ENCODE measurements at places on chromosomes 7 and 10. TPM values are rescaled to one million over a fixed set of nuclear protein-coding genes. Genes with fewer than 3 reads are reported as not detected.

- no peak for DNase-seq
Measured at GRCh38 chr7:91537260-91538152, 273.3 kb downstream of the FZD1 start.

DNA sequence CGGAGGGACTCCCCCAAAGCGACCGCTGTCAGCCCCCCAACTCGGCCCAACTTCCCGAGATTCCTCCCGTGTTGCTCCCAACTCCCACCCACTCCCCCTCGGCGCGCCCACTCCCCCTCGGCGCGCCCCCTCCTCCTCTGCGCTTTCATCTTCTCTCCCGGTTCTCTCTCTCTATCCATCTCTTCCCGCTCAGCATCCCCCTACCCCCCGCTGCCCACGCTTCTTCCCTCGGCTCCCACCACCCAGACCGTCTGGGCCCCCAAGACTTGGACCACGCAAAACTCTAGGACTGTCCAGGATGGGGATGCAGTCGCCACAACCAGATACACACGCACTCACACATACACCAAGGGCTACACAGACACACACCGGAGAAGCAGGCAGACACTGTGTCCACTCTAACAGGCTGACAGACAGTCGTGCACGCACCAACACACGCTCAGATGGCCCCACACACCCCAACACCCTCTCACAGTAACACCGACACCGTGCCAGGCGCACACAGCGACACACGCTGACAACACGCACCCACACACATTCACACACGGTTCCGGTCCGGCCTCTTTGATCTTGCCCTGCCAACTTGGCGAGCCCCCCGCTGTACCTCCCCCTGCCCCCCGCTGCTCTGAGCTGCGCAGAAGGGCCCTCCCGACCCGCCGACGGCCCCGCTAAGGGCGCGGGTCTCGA lies 1.1 kb downstream of the GRID1 start:
- DNase-seq: no peak

- no peak for DNase-seq
Measured at GRCh38 chr10:74502963-74503608, 323.3 kb upstream of the KAT6B start.

GRCh38 chr7:80298201-80298600 lies 163.6 kb downstream of the GNAI1 start:
- DNase-seq: no peak

DNA sequence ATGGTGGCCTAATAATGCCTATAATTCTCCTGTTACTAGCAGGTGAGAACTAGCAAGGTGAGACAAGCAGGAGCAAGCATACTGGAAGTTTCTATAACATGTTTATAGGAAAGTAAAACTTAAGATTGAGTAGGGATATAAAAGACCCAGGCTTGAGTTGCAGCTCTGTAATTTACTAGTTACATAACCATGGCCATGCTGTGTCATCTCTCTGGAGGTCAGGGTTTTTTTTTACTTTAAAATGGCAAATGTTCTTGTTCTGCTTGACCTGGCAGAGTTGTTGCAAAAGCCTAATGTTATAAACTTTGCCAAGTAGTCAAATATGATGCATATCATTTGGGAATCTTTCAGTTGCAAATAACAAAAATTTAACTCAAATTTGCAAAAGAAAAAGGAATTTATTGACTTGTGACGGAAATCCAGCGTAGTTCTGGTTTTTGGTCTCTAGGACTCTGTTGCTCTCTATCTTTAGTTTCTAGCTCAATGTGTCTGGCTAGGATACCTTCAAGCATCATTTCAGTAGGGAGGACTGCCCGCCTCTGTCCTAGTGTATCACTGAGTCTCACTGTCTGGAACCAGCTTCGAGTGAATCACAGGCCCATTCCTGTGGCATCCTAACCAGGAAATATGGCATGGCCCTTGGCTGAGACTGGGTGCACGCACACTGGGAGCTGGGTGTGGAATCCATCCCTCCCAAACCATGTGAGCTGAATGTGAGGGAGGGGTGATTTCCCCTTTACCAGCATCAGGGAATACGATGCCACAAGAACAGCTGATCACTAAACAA lies 67.9 kb downstream of the ADAM22 start:
- no peak for DNase-seq

GRCh38 chr10:132055616-132056015 lies 10.1 kb upstream of the JAKMIP3 start:
- no peak for DNase-seq

The UPP1 gene
- 58.2 TPM for total RNA-seq

The PNLIPRP2 gene
- not detected for total RNA-seq

DNA sequence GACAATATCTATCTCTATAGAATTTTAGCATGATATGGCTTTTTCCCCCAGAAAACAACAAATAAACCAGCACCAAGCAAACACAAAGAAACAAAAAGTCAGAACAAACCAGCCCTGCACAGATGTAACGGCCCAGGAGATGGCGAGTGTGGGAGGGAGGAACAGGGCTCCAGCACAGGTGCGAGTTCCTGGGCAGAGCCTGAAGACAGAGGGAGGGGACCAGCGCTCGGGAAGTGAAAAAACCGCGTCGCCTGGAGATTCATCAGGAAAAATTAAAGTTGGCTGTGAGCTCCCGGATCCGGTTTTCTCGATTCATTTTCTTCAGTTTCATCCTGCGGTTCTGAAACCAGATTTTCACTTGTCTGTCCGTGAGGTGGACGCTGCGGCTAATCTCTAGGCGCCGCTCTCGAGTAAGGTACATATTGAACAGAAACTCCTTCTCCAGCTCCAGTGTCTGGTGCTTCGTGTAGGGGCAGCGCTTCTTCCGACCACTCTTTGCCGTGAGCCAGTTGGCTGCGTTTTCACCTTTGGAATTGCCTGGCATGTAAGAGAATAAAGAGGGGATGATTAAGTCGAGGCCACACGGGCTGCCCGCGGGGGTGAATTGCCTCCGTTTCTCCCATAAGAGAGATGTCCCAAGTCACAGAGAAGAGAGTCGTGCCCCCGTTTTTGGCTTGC lies 2.3 kb downstream of the HOXA10 start:
- peak; percentile 41 for DNase-seq

DNA sequence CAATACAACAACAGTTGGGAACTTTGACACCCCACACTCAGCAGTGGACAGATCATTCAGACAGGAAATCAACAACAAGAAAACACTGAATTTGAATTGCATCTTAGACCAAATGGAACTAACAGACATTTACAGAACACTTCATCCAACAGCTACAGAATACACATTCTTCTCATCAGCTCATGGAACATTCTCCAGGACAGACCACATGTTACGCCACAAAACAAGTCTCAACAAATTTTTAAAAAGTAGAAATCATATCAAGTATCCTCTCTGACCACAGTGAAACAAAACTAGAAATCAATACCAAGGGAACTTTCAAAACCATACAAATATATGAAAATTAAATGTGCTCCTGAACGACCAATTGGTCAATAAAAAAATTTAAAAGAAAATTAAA lies 212.3 kb downstream of the DNAJC1 start:
- DNase-seq: no peak

The SEC61A2 gene
- 8.6 TPM for total RNA-seq

GRCh38 chr10:76921383-76922010 lies 716.1 kb downstream of the KCNMA1 start:
- DNase-seq: no peak

- no peak for DNase-seq
Measured at GRCh38 chr10:45410489-45410806, 36.4 kb downstream of the ALOX5 start.

DNA sequence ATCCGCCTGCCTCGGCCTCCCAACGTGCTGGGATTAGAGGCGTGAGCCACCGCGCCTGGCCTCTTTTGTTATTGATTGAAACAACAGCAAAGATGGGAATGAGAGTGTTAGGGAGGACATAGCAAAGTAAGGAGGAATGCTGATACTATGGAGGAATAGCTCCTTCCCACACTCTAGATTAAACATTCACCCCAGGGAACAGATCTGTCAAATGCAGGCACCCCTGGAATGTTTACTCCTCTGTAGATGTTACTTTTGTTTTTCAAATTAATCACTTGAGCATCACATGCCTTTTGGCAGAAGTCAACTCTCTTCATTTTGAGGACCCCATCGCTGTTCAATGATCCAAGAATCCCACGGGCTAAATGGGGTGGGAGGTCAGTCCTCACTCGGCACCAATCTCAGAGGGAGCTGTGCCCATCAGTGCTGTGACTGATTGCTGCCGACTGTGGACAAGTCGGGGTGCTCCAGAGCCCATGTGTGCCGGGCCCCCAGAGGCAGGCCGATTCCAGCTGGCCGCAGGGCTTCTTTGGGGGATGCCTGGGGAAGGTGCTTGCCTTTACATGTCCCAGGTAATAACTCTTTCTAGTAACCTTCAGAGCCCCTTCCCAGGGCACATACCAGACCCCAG lies 10.2 kb upstream of the COBL start:
- DNase-seq: no peak

GRCh38 chr10:98611436-98611835 lies 164.7 kb upstream of the HPS1 start:
- no peak for DNase-seq

GRCh38 chr7:63025815-63026214 lies 972.8 kb upstream of the ZNF722 start:
- peak; percentile 10 for DNase-seq

DNA sequence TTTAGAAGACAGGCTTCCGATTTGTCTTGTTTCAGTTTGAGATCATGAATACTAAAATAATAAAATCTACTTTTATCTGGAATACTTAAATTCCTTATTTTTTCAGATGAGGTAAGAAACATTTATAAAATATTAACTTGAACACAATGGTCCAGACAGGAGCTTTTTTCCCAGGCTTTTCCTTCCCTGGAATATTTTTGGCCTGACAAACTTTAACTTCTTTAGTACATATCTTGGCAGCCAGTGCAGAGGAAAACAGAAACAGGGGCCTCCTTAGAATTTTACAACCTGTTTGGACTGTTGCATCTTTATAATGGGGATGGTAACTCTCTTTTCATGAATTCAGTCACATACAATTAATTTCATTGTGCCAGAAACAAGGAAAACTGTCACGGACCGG lies 41.4 kb downstream of the NRP1 start:
- no peak for DNase-seq

DNA sequence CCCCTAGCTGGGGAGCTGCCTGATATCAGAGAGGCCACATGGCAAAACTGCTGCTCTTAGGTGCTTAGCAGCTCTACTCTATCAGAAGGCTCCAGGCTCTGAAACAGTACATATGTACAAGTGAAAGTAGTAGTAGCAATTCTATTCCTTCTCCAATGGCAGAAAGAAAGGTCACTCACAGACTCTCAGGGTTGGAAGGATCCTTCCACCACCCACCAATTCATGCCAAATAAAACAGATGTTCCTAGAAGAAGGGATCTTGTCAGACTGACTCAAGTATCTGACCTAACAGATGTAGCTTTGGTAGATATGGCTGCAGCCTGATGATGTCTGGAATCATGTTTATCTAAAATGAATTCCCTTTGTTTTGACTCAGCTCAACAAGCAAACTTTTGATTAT lies 8.0 kb upstream of the ALDH18A1 start:
- no peak for DNase-seq

- DNase-seq: no peak
Measured at GRCh38 chr7:42207420-42207819, 29.6 kb downstream of the GLI3 start.

DNA sequence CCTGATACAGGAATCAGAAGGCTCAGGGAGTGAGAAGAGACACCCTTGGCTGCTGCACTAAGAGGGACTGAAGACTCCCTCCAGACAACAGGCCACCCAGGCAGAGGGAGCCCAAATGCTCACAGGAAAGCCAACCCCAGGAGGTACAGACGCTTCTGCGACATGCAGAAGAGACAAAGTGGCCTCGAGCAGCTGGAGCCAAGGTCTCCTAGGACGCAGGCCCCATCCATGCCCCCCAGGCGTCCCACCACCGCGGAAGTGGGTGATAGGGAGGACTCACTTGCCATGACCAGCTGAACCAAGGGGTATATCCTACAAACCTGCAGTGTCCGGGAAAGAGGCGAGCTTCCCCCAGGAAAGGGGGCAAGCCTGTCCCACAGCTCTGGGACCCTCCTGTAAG lies 56.9 kb downstream of the CTBP2 start:
- no peak for DNase-seq

GRCh38 chr7:106126170-106126938 lies 14.2 kb upstream of the SYPL1 start:
- peak; percentile 67 for DNase-seq

All from ureter (tissue), 1 donor.